ENCODE measurements at places on chromosomes 7 and 10.

DNA sequence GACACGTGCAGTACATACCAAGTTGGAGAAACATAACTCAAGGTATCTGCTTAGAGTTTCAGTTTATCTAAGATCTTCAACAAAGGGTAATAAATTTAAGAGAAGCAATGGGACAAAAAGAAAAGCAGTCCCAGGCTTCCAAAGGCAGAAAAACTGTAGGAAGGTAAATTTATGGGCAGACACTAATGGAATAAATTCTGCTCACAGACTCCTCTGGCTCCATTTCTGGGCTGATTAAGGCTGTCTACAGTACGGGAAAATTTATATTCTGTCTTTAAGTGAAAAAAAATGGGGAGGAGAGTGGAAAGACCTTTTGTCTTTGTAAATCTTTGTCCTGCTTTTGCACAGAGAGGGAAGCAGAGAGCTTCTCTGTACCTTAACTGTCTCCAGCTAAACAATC is 587.5 kb upstream of the IGFBP3 start:
- H3K36me3 ChIP-seq: no peaks in the 10 kb centered on the region
- H3K4me3 ChIP-seq: no peak overlapping the region
- 0 out of 2 replicates have a peak, but pooled peaks cover 3% of the 10 kb centered on the region for H3K4me1 ChIP-seq
- H3K27ac ChIP-seq: no peak overlapping the region
- no peak for DNase-seq

DNA sequence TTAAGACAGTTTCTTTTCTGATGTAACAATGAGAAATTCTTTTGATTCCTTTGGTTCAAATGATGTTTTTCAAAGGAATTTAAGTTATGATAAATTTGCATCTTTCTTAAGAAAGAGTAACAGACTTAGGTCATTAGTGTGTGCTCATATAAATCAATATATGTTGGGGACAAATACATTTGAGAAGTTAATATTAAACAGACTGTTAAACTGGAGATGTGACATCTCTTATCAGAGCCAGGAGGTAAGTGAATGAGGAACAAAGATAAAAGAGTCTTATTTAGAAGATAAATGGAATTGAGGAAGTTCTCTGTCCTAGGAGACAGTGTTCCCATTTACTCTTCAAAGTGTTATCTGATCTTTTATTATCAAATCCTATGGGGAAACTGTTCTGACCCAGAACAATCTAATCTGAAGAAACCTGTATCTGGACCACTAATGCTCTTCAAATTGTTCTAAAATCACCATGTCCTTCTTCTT is 104.8 kb upstream of the LAMB4 start:
- no peaks in the 10 kb centered on the region for H3K36me3 ChIP-seq
- DNase-seq: no peak
- no peaks in the 10 kb centered on the region for H3K27me3 ChIP-seq
- peaks cover 49% of the 10 kb centered on the region for H3K4me1 ChIP-seq
- no peak overlapping the region for H3K4me3 ChIP-seq

DNA sequence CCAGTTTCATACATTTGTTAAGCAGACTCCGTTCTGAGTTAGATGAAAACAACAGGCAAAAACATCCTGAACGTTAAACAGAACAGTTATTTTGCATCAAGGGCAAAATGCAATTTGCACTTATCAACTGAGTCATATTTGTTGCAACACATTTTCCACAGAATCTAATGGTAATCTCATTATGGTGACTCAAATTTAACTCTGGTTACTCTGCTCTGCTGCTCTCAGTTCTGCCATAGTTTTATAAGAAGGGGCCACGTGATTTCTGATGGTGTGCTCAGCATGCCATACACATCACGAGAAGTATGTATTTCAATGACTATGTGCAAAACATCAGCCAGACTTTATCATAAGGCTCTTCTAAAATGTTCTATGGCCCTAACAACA is 148.8 kb downstream of the CHCHD3 start:
- no peak for DNase-seq
- H3K27ac ChIP-seq: 0 out of 2 replicates have a peak overlapping the region, but pooled peaks have one; percentile 8
- H3K4me3 ChIP-seq: no peak overlapping the region
- no peaks in the 10 kb centered on the region for H3K27me3 ChIP-seq
- H3K36me3 ChIP-seq: peaks cover 4% of the 10 kb centered on the region
- peaks cover 21% of the 10 kb centered on the region for H3K4me1 ChIP-seq

GRCh38 chr7:95190515-95190914 is 133.8 kb downstream of the PON1 start:
- H3K36me3 ChIP-seq: peaks cover 3% of the 10 kb centered on the region
- H3K27ac ChIP-seq: no peak overlapping the region
- no peaks in the 10 kb centered on the region for H3K27me3 ChIP-seq
- peak; percentile 13 for DNase-seq
- H3K4me1 ChIP-seq: no peaks in the 10 kb centered on the region
- no peak overlapping the region for H3K4me3 ChIP-seq

DNA sequence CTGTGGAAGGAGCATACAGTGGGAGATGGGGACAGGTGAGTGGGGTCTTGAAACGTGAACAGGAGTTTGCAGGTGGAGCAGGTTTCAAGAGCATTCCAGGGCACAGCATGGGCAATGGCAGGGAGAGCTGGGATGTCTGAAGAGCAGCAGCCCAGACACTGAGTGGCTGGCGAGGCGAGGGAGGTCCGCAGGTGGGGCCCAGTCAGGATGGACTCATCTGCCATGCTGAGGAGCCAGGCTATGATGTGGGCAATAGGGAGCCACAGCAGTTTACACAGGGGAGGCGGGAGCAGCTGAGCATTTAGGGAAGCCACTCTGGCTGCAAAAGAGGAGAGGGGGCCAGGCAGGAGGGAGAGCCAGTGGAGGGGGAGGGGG is 138.7 kb downstream of the FAM53B start:
- no peak for DNase-seq
- H3K27me3 ChIP-seq: no peaks in the 10 kb centered on the region
- H3K4me3 ChIP-seq: no peak overlapping the region
- no peaks in the 10 kb centered on the region for H3K4me1 ChIP-seq

DNA sequence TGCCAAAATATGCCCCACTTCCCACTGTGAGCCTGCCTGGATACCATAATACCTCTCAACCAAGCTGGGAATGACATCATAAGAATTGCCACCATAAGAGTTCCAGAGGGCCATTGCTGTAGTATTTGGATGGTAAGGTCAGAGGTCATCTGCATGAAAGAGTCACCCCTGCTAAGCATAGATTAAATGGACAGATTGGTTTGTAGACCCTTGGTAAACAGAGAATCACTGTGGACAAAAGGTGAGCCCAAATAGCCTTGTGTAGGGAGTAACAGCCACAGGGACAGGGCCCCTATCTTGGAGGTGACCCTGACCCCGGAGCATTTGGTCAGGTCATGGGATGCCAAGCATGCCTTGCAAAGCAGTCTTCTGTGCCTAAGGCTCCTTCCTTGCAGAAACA is 129.7 kb downstream of the GPAM start:
- H3K4me1 ChIP-seq: peaks cover 7% of the 10 kb centered on the region
- H3K36me3 ChIP-seq: no peaks in the 10 kb centered on the region
- no peaks in the 10 kb centered on the region for H3K27me3 ChIP-seq
- no peak overlapping the region for H3K27ac ChIP-seq

GRCh38 chr7:50273870-50274269 is 30.6 kb upstream of the IKZF1 start:
- H3K27me3 ChIP-seq: peaks cover 2% of the 10 kb centered on the region
- no peaks in the 10 kb centered on the region for H3K36me3 ChIP-seq
- no peak overlapping the region for H3K4me3 ChIP-seq
- no peak overlapping the region for H3K27ac ChIP-seq
- no peak for DNase-seq
- no peaks in the 10 kb centered on the region for H3K4me1 ChIP-seq

DNA sequence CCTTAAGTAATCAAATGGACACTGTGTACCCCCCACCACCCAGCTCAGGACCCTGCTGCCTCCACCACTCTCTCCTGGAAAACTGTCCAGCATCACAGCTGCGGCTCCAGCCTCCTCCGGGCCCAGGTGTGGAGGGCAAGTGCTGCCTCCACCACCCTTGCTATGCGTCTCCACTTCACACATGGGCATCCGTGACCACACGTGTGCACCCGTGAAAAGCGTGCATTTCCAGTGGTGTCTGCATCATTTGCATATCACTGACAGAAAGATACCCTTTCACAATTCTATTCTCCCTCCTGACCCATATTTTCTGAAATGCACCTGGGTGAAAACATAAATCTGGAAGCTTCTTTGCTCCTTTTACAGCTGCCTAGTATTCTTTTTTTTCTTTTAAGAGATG is 89.7 kb upstream of the PDGFA start:
- H3K36me3 ChIP-seq: no peaks in the 10 kb centered on the region
- no peak for DNase-seq
- H3K27me3 ChIP-seq: no peaks in the 10 kb centered on the region

DNA sequence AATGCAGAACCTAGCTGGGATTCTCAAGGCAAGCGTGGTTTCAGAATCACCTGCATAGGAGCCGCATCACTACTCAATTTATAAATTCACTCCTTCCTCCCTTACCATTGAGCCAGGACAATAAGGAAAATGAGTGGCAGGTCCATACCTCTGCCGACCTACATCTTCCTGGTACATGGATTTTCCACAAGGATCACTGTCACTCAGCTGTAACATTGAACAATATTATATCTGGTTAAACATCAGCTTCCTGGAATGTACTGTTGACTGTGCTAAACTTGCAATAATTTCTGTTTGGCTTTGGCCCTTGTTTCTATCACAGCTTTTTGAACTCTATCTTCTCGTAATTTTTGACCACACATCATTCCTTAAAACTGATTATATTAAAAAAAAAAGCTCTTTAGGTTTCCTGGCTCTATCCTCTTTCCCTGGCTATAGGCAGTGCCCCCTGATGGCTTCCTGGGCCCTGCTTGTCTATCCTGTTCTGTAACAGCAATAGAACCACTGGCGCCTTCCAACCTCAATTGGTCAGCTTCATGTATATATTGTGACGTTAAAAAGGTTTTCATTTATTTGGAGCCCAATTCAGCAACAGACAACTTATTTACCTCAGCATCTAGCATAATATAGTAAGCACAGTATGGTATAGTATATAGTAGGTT is 59.2 kb downstream of the RNLS start:
- no peaks in the 10 kb centered on the region for H3K36me3 ChIP-seq
- H3K27ac ChIP-seq: no peak overlapping the region
- H3K27me3 ChIP-seq: no peaks in the 10 kb centered on the region
- no peak overlapping the region for H3K4me3 ChIP-seq

DNA sequence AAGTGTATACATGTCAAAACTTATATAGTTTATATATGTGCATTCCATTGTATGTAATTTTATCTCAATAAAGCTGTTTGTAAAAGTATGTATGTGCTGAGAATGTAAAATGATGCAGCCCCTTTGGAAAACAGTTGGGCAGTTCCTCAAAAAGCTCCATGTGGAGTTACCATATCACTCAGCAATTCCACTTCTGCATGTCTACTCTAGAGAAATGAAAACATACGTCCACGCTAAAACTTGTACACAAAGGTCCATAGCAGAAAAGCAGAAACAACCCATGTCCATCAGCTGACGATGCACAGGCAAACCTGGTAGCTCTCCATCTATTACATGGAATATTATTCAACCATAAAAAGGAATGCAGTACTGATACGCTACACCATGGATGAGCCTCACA is 8.3 kb upstream of the RGS10 start:
- H3K27ac ChIP-seq: no peak overlapping the region
- no peaks in the 10 kb centered on the region for H3K36me3 ChIP-seq

- H3K36me3 ChIP-seq: no peaks in the 10 kb centered on the region
- H3K27ac ChIP-seq: 0 out of 2 replicates have a peak overlapping the region, but pooled peaks have one; percentile 24
- no peak for DNase-seq
- no peak overlapping the region for H3K4me3 ChIP-seq
- H3K27me3 ChIP-seq: no peaks in the 10 kb centered on the region
- H3K4me1 ChIP-seq: peaks cover 18% of the 10 kb centered on the region
Observed at GRCh38 chr10:126216632-126216961, 171.7 kb downstream of the ADAM12 start.

- H3K36me3 ChIP-seq: peaks cover 7% of the 10 kb centered on the region
- peaks cover 38% of the 10 kb centered on the region for H3K4me1 ChIP-seq
Observed at GRCh38 chr10:46019569-46020343, 10.7 kb downstream of the NCOA4 start.

- H3K27me3 ChIP-seq: no peaks in the 10 kb centered on the region
- no peak for DNase-seq
- H3K4me3 ChIP-seq: no peak overlapping the region
- no peaks in the 10 kb centered on the region for H3K4me1 ChIP-seq
- H3K27ac ChIP-seq: no peak overlapping the region
- no peaks in the 10 kb centered on the region for H3K36me3 ChIP-seq
Observed at GRCh38 chr10:122098924-122099323, 110.0 kb downstream of the TACC2 start.

DNA sequence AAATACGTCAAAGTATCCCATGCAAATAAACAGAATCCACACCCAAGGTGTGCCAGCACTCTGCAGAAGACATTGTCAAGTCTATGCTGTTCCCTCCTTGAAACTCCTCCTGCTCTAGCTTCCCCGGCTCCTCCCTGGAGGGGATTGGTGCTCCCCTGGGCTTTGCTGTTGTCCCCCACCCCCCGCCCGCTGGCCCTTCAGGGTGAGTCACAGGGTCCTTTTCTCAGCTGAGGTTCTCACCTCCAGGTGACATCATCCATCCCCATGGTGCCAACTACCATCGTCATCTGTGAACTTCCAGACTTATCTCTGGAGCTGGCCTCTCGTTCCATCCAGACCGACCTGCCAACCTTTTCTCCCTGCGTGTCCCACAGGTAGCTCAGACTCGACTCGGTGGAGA is 77.0 kb downstream of the ITIH5 start:
- no peak for DNase-seq
- H3K4me3 ChIP-seq: no peak overlapping the region
- H3K27me3 ChIP-seq: no peaks in the 10 kb centered on the region

- H3K4me3 ChIP-seq: no peak overlapping the region
- no peaks in the 10 kb centered on the region for H3K36me3 ChIP-seq
- H3K27ac ChIP-seq: peak overlapping the region; percentile 97
- H3K4me1 ChIP-seq: peaks cover 39% of the 10 kb centered on the region
- DNase-seq: no peak
- H3K27me3 ChIP-seq: no peaks in the 10 kb centered on the region
Observed at GRCh38 chr7:122686360-122686878, 12.5 kb downstream of the RNF133 start.

- DNase-seq: no peak
- H3K27ac ChIP-seq: no peak overlapping the region
- H3K36me3 ChIP-seq: no peaks in the 10 kb centered on the region
- H3K4me1 ChIP-seq: peaks cover 35% of the 10 kb centered on the region
- no peaks in the 10 kb centered on the region for H3K27me3 ChIP-seq
Observed at GRCh38 chr10:128064970-128065580, 61.1 kb downstream of the MKI67 start.

DNA sequence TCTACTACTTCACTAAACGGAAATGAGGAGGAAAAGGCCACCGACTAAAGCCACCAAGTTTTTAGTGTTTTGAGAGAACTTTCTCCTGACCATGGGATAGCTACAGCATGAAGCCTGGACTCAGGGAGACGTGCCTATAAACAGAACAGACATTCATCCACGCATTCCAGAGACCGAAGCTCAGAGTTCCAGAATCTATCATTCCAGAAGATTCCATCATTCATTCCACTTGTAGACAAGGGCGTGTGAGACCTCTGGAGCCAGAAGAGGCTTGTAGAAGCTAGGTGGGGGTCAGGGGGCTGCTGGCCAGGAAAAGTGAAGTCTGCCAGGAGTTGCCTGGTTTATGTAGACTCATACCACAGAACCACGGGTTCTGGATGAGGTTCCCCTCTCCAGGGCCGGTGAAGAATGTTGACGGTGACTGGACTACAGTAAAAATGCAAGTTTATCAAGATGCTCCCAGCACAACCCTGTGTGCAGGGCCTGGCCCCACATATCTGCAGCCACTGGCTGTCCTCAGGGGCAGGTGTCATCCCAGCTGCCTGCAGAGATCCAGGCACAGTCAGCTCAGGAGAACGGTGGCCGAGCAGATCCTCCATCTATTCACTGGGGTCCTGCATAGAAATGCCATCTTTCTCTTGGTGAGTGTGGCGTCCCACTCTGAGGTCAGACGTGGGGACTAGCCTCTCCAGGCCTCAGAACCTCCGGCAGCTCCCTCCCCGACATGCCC is 215.7 kb downstream of the USP6NL start:
- no peak overlapping the region for H3K4me3 ChIP-seq
- no peaks in the 10 kb centered on the region for H3K4me1 ChIP-seq
- no peak for DNase-seq
- H3K36me3 ChIP-seq: no peaks in the 10 kb centered on the region
- no peaks in the 10 kb centered on the region for H3K27me3 ChIP-seq
- H3K27ac ChIP-seq: no peak overlapping the region
